ENCODE measurements at places on chromosomes 7 and 10.

GRCh38 chr10:100348389-100348927, 1.4 kb downstream of the SCD start:
- no peak for DNase-seq

- DNase-seq, result no peak
These were observed 141.2 kb upstream of the ABCB5 start for GRCh38 chr7:20474249-20474648.

DNA sequence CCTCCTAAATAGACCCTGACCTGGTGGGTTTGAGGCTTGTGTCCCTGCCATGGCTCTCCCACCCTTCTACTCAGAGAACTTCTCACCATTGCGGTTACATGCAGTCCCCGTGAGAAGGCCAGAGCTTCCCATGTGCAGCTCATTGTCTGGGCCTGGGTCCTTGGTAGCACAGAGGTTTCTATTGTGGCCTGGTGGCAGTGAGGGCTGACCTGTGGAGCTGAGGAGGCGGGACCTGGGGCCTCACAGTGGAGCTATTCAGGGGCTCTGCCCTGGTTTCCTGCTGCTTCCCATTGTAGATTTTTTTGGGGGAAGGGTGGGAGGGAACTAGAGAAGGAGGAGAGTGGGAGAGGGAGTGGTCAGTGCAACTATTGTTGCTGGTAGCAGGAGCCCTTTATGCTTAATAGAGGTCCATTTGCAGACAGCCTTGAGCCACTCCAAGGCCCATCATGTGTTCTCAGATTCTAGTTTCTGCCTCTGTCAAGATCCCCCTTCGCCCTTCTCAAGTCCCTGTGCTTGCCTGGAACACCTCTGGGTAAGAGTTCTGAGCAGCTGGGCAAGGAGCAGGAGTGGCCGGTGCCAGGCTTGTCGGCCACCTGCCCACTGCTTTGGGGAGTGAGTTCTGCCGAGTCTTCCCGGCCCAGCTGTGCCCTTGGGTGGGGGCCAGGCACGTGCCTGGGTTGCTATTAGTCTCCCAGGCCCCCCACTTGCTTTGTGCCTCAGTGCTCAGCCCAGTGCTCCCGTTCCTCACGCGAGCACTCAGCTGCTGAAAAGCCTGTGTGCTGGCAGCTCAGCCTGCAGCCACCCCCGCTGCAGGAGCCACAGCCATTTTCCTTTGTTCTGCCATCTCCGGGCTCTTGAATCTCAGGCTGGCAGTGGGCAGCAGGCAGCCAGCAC, 10.7 kb downstream of the TSPAN14 start:
- no peak for DNase-seq

DNA sequence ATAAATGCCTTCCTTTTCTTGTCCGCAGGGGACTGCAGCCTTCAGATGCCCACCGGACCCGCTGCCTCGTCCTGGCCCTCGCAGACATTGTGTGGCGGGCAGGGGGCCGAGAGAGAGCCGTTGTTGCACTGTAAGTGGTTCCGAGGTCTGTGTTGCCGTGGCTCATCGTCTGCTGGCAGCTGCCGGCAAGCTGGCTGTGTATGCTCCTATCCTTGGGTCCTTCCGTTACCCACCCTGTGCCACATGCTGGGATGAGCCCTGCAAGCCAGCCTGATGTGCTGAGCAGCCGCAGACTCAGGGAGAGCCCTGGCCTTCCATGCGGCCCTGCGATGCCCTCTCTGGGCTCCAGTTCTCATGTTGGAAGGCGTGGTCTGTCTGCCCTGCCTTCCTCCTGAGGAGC, 61.2 kb upstream of the AQP1 start:
- no peak for DNase-seq

DNA sequence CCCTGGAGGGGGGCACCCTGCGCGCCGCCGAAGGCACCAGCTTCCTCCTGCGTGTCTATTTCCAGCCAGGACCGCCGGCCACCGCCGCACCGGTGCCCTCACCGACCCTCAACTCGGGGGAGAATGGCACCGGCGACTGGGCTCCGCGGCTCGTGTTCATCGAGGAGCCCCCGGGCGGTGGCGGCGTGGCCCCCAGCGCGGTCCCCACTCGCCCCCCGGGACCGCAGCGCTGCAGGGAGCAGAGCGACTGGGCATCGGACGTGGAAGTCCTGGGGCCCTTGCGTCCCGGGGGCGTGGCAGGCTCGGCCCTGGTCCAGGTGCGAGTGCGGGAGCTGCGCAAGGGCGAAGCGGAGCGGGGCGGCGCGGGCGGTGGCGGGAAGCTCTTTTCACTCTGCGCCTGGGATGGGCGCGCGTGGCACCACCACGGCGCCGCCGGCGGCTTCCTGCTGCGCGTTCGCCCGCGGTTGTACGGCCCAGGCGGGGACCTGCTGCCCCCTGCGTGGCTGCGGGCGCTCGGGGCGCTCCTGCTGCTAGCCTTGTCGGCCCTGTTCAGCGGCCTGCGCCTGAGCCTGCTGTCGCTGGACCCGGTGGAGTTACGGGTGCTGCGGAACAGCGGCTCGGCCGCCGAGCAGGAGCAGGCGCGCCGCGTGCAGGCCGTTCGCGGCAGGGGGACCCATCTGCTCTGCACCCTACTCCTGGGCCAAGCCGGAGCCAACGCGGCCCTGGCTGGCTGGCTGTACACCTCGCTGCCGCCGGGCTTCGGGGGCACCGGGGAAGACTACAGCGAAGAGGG, 594 bp downstream of the CNNM1 start:
- DNase-seq, result no peak

DNA sequence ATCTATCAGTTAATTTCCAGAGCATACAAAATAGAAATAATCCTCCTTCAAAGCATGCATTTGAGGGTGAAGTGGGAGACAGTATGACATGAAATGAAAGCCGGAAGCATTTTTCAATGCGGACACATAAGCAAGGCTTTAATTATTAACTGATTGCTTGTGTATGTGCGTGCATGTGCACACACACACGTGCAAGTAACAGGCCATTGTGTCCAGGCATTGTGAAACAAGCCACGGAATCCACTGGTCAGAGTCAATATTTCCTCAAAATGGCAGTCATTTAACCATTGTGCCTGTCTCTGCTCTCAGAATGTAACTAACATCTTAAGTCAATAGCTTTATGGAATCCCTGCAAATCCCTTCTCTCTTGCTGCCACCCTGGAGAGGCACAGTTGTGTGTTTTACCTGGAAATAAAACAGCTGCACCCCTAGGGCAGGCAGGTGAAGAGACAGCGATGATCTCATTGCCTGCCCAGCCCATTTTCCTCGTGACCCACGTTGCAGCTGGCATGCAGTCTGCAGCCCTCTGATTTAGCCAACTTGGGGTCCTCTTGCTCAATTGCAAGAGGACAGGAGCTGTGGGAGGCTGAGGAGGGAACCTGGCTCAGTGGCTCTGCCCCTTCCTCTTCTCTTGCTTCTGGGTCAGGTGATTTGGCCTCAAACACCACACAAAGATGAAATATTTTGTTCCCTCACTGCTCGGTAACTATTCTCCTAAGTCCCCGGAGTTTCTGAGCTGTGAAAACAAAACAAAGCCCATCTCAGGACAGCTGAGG, 500.9 kb upstream of the ZMIZ1 start:
- DNase-seq, result no peak

DNA sequence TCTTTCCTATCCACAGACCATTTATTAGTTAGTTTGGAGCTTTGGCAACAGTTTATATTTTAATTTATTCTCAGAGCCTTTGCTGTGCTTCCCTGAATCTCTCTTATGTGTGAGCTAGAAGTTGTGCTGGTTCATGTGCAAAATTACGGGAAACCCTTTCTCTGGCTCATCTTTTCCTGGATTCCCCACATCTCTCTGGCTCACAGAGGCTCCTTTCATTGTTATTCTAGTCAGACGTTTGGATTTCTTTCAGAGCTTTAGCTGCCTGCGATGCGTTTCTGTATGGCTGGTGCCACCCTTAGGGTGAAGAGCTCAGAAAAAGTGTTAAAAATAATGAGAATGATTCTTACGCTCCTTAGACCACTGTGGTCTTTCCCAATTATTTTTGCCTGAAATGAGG, 53.3 kb downstream of the TPST1 start:
- DNase-seq, result no peak

DNA sequence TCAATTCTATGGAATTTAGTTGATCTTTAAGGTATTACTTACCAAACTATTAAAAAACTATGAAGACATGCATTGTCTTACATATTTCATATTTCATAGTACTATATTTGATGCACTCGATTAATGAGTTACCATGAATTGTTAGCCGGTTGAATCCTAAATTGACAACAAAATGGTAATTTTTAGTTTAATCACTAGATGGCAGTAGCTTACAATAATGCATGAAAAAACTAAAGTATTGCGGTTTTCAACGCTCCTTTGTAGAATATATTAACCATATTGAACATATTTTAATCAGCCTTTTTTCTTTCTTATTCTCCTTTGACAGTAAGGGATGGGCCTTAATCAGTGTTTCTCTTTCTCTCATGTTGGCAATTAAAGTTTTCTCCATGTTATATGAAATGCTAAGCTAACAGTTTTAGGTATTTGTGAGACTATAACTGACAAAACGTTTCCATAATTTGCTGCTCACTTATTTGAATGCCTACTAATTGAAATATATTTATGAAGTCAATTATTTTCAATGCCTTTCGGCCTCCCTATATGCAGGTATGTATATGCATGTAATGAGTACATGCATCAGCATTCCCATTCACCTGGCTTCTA, 48.5 kb upstream of the ARL4A start:
- no peak for DNase-seq

- DNase-seq, result peak; percentile 26
These were observed 44.6 kb upstream of the TSPAN13 start for GRCh38 chr7:16708980-16709379.

DNA sequence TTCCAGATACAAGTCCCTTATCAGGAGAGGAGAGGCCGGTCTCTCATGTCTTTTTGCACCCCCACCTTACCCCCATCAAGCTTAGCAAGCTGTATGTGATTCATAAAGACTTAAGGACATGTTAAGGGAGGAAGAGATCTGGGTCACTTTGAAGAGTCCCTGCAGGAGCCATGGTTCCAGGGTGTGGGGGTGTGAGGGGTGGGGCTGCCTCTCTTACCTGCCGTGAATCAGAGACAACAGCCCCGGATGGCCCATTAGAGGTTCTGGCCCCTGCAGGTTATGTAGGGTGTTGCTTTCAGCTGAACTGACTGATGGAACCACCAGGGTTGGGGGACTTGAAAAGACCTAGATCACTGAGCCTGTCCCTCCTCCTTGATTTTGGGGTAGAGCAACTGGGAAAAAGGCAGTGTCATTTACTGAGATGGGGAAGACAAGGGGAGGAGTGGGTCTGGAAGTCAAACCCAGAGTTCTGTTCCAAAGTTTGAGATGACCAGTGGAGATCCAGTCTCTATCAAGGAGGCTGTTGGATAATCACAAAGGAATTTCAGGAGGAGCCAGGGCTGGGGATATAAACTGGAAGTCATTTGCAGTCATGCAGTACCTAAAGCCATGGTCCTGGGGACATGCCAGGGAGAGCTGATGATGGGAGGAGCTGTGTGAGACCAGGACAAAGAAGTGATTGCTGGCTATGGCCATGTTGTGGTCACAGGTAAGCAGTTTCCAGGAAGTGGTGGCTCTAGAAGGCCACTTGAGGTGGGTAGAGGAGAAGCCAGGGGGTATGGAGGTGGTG, 23.1 kb downstream of the ADAMTS14 start:
- DNase-seq, result no peak

DNA sequence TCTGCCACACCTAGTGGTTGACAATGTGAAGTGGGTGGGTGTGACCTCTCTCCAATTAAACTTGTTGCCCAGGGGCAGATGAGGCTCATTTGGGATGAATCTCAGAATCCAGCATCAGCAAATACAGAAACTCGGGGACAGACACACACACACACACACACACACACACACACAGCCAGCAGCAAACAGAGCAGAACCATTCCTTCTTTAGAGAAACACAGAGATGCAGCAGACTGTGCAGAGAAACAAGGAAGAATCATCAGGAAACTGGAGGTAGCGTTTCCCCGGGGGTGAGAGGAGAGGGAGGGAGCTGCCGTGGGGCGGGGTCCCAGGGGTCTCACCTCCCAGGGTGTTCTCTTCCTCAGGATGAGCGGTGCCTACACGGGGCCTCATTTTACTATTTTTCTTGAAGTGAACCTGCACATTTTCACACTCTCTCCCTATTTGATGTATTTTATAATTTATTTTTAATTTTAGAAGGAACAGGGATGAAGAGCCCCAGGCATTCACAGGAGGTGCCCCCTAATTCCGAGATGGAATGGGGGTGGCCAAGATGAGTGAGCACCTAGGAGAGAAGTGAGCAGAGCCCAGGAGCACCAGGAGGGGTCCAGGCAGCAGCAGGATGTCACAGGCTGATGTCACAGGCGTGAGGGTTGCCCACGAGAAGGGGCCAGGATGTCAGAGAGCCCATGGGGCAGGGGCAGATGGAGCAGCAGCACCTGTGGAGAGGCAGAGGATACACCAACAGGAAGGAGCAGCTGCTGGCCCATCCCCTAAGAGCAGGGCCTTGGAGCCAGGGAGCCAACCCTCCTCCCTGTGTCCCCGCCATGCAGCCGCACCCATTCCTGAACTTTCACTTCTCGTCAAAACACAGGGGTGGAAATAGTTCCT, 85.3 kb upstream of the PPP2R2D start:
- no peak for DNase-seq

DNA sequence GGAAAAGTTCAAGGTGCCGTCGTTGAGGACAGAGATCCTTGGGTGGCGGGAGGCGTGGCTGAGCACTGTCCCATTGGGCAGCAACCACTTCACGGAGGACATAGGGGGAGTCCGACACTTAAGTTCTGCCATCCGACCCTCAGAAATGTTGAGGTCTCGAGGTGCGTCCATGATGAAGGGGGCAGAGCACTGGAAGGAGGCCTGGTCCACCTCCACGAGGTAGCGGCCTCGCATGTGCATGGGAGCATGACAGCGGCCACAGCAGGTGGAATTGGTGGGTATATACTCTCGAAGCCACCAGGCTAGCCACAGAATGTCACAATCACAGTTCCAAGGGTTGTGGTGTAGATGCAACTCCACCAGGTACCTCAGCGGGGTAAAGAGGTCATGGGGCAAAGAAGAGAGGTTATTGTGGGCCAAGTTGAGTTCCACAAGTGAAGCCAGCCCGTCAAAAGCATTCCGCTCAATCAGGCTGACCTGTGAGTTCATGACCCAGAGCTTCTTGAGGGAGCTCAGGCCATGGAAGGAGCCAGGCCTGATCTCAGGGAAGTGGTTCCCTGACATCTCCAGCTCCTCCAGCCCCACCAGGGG, 1.7 kb downstream of the LRRC4 start:
- no peak for DNase-seq

Data from HS-27A (cell line).